ENCODE measurements at places on chromosomes 11 and 22.

- no peak for DNase-seq
Observed at GRCh38 chr11:849951-850774, 7.5 kb downstream of the TSPAN4 start.

GRCh38 chr11:78132475-78132874, 7.0 kb downstream of the ALG8 start:
- DNase-seq, result no peak

DNA sequence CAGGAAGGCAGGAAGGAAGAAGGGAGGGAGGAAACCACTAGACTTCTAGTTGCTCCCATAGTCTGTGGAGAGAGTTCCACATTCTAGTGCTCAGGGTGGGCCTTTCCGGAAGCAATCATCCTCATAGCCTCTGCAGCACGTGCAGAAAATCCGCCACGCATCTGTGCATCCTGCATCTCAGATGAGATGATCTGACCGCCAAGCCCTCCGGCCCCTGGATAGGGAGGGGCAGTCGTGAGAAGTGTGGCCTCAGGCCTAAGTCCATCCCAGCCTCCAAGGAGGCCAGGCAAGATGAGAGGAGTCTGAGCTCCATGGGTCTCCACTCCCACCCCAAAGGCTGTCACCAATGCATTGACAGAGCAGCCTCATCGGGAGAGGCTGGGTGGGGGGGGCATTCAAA, 30.4 kb upstream of the IGSF9B start:
- DNase-seq, result no peak

GRCh38 chr11:41522899-41523672, 63.6 kb upstream of the LRRC4C start:
- DNase-seq, result no peak

DNA sequence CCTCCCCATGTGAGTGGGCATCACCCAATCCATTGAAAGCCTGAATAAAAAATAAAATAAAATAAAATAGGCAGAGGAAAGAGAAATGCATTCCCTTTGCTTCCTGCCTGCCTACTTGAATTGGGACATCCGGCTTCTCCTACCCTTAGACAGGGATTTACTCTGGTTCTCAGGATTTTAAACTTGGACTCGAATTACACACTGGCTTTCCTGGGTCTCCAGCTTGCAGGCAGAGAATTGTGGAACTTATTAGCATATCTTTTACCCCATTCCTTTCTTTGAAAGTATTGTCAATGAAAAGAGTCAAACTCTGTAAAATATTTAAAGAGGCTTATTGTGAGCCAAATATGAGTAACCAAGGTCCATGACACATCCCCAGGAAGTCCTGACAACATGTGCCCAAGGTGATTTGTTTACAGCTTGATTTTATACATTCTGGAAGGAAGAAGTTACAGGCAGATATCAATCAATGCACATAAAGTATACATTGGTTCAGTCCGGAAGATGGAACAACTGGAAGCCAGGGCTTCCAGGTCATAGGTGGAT, 78.4 kb upstream of the CCDC90B start:
- DNase-seq, result peak; percentile 21

DNA sequence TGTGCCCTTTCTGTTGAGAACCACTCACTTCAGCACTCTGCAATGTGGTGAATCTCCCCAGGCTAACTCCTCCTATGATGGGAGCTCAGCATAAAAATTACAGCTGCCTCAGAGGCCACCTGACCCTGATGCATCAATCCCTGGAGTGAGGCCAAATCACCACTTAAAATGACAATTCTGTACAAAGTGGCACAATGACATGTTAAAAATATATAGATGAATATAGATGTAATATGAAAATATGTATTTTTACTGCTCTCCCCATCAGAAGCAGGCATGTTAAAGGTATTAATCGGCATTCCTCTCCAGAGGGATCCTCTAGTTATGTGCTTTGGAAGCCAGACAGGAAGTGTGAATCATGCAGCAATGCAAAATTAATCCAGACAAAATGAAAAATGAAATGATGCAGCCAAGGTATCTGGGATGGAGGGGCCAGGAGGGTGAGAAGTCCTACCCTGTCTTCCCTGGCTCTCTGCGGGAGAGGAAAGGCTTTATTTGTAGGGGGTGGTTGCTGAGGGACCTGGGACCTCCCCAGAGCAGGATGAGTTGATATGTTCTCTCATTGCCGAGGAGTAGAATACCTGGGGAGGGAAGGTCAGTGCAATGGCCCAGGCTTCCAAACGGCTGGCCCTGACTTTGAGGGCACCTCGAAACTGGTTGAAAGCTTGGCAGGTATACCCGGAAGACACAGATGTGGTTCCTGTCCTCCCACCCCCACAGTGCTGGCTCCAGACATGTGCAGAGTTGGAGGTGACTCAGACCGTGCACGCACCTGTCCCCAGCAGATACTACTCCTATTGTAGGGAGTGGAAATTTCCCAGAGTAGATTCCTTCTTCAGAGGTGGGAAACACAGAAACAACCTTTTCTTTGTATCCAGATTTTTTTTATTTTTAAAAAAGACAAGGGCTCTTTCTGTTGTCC, 347.9 kb upstream of the NCAM1 start:
- DNase-seq, result peak; percentile 80

- DNase-seq, result no peak
Observed at GRCh38 chr11:16484434-16484833, 128.1 kb upstream of the SOX6 start.

DNA sequence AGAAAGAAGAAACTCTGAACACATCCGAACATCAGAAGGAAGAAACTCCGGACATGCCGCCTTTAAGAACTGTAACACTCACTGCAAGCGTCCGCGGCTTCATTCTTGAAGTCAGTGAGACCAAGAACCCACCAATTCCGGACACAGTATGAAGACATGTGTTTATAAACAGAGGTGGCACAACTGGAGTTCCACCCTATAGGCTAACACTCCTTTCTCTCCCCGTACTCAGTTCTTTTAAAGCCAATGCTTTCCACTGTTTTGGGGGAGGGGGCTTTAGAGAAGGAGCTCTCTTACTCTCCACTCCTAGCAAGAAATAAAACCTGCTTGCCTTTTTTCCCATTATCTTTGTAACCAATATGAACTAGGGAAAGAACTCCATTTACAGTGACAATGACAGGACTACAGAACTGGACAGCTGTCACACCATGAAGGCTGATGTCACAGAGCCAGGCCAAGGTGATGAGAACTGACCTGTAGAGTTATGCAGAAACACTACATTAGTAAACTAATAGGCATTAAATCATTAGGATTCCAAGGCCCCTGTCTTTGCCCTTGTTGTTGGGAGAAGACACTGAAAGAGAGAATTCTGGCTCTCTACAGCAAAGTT, 733 bp downstream of the TRIM5 start:
- DNase-seq, result no peak

GRCh38 chr11:74070723-74071492, 62.0 kb upstream of the UCP3 start:
- no peak for DNase-seq

GRCh38 chr11:111939836-111940604, 2.9 kb downstream of the DIXDC1 start:
- DNase-seq, result peak; percentile 87

- DNase-seq, result peak; percentile 46
Observed at GRCh38 chr22:21760640-21761039, 25.0 kb upstream of the YPEL1 start.

GRCh38 chr11:1082728-1083620, 8.3 kb downstream of the MUC2 start:
- DNase-seq, result no peak

DNA sequence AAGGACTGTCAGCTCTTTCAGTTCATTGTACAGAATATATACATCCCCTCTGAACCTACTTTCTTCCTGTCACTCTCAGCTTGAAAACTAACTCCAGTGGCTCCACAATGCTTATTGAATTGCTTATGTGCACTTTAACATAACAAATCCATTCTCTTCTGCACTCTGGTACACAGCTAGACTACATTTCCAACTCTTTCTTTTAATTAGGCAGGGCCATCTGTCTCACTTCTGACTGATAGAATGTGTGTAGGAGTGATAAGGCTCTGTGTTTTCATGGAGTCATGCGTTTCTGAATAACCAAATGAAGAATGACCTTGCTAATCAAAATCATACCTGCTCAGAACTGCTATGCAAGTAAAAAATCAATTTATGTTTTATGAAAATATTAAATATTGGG, 278.5 kb upstream of the CCDC179 start:
- DNase-seq, result no peak

- no peak for DNase-seq
Observed at GRCh38 chr11:125123194-125123946, 11.9 kb upstream of the TMEM218 start.

GRCh38 chr22:45446216-45446615, 32.7 kb downstream of the RIBC2 start:
- no peak for DNase-seq

GRCh38 chr11:117199053-117199915, at the start of gene TAGLN:
TAGLN (plus strand) TSS chr11:117199370; CDS start chr11:117203014, 3,644 bp downstream.
- DNase-seq, result peak; percentile 74

DNA sequence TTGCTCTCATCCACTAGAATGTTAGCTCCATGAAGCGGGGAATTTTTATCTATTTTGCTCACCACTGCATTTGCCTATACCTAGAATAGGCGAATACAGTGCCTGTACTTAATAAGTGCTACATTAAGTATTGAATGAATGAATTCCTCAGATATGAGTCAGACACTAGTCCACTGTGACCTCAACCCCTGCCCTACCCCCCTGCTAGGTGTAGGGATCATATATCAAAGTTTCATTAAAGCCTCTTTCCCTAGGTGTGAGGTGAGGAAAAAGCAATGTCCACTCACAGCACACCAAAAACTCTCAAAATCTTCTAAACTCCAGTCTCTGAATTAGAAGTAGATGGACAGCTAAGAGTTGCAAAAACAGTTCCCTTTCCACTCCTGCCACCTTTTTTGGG, 9.8 kb upstream of the PSMA1 start:
- DNase-seq, result peak; percentile 45

DNA sequence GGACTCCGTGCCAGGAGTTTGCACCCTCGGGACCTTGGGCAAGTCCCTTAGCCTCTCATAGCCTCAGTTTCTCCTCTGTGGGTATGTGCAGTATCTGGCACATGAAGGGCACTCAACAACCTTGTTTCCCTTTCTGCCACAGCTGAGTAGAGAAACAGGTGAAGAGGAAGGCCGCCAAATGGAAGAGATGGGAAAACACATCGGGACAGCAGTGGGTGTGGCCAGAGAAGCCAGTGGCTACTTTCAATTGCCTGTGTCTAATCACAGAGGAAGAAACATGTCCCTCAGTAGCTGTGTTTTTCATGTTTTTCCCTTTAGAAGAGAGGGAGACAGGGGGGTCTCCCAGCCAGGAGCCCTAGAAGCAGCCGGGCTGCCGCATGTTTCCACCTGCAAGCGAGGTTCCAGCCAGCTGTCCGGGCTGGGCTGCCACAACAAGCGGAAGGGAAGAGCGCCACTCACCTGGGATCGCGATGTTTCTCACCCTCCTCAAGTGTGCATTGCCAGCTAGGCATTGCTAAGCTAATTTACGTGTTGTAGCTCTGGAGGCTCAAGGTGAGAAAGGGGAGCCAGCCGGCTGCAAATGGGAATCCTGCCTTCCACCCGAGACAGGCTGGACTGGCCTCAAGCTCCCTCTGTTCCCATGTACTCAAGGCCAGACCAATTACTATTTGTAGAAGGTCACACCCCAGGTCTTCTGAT, 16.7 kb downstream of the ASPHD2 start:
- DNase-seq, result no peak

DNA sequence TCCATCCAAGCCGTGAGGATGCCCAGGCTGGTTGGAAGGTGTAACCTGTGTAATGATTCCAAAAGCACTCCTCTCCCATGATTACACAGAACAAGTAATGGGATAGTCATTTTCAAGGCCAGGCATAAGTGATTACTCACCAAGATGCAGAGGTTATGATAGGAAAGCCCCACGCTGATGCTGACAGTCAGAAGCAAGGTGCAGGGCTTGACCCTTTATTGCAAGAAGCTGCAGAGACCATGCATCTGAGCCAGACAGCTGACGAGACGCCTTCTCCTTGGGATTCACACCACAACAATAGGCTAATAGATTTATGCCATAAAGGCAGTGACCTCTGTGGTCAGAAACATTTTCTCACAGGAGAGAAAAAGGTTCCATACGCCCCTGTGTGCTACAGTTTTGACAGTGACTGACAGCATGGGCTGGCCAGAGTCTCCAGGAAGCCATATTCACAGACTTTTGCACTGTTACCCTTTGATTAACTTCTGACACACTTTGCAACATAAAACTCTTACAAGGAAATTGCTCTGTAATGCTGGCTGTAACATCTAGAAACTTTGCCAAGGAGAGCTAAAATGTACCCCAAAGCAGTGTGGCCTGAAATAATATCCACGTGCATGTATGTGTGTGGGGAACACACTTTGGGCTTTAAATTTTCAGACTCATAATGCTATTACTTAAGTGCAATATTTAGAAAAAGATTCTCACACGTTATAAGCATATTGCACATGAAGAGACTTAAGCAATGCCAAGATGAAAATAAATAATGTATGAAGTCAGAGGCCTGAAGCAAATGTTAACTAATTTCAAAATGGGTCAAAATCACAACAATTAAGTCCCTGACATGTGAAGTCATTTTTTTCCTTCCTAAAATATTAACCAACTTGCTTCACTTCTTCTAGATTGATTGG, 1079.0 kb upstream of the TENM4 start:
- DNase-seq, result peak; percentile 82

GRCh38 chr11:73277467-73277866, 5.3 kb downstream of the P2RY6 start:
- DNase-seq, result no peak

DNA sequence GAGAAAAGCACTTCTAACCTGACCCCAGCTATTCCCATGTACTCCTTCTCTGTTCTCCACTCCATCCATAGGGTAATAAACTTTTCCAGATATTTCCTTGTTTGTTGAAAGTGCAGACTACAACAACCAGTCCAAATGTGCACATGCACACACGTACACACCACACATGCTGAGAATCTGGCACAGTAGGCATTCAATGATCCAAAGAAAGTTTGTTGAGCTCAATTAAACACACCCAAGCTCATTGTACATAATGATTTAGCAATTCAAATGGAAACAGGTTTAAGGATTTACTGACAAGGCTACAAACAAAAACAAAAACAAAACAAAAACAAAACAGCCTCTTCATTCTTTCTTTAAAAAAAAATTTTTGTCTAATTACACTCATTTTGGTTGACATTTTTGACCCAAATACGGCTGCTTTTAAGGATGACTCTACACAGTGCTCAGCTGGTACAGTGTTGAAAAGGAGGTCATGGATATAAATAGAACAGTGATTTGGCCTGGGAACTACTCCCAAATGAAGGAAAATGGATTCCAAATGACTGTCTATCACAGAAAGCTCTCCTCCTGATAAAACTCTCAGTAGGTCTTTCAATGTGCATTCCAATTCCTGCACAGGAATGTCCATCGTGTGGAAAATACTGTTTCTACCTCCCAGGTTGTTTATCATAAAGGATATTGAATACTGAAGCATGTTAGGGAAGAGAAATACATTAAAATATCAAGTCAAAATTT, 232.2 kb downstream of the GUCY1A2 start:
- DNase-seq, result no peak

DNA sequence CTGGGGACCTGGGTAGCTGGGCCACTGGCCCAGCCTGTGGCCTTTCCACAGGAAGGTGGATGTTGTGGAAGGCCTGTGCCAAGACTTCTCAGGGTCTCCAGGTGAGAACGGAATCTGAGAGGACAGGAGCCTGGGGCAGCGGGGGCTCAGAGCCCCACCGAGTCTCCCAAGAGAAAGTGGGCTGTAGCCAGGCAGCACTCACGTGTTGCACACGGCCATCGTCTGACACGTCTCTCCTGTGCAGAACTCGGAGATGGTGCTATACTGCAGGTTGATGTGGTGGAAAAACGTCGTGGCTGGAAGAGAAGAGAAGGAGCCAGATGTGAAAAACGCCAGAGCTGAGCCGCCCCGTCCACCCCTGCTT, 6.4 kb downstream of the MOB2 start:
- DNase-seq, result no peak

GRCh38 chr11:64854534-64855502, 10.4 kb upstream of the CDC42BPG start:
- peak; percentile 92 for DNase-seq

GRCh38 chr11:81359476-81359875, 1374.2 kb downstream of the FAM181B start:
- DNase-seq, result peak; percentile 8

Measured in bronchial epithelial cell (primary cell).